ENCODE measurements at places on chromosomes 3 and 15.

DNA sequence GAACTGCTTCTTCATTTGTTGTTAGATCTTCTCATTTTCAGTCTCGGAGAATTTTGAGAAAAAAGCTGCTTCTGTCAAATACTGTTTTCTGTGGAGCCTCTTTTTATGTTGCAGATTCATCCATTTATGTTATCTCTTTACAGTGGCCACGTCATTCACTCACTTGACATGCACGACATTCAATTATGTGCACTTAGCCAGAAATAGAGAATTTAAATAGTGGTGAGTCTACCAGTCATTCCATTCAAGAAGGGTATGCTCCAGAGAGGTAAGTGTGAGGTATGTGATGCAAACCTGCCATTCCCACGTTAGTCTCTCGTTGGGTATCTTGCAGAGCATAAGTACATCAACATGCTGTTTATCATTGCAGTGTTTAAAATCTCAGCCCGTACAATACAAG is 9.8 kb downstream of the ARPP19 start:
- H3K4me3 ChIP-seq = no peak overlapping the region
- H3K4me1 ChIP-seq = peaks cover 65% of the 10 kb centered on the region
- peaks cover 19% of the 10 kb centered on the region for H3K36me3 ChIP-seq
- peak overlapping the region; percentile 79 for H3K27ac ChIP-seq

GRCh38 chr3:134394380-134394779 is 20.1 kb upstream of the AMOTL2 start:
- H3K27ac ChIP-seq = no peak overlapping the region
- peak; percentile 27 for DNase-seq
- H3K27me3 ChIP-seq = no peaks in the 10 kb centered on the region
- H3K36me3 ChIP-seq = no peaks in the 10 kb centered on the region
- H3K4me1 ChIP-seq = no peaks in the 10 kb centered on the region

DNA sequence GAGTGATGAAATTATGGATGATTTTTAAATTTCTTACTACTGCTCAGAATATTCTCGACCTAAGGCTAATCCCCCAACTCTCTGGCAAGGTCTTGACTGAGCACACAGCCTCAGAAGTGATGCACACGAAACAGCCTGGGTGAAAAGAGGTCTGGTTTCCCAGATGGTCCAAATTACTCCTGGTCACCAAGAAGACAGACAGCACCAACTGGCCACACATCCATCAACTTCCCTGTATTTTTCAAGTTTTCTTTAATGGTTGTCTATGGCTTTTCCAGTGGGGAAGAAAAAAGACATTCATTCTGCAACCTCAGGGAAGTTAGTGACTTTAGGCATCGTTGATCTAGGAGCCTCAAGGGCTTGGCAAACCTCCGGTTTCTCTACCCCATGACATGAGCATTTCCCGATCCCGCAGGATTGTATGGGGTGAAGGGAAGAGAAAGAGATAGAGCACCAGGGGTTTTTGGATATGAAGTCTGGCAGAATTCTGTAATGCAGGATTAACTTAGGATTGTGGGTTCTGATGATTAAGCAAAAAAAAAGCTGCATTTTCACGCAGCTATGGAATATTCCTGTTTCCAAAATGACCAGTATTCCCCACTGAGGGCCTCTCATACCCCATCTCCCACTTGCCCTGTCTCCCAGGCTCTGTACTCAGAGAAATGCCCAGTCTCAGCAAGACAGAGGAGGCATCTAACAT is 62.2 kb downstream of the UMPS start:
- H3K27me3 ChIP-seq = peaks cover 1% of the 10 kb centered on the region
- H3K27ac ChIP-seq = peak overlapping the region; percentile 46
- H3K36me3 ChIP-seq = peaks cover 6% of the 10 kb centered on the region
- peaks cover 16% of the 10 kb centered on the region for H3K4me1 ChIP-seq

GRCh38 chr3:37938011-37938410 is 52.6 kb upstream of the VILL start:
- H3K27me3 ChIP-seq = no peaks in the 10 kb centered on the region
- H3K4me1 ChIP-seq = peaks cover 13% of the 10 kb centered on the region
- no peak overlapping the region for H3K4me3 ChIP-seq
- no peak overlapping the region for H3K27ac ChIP-seq
- H3K36me3 ChIP-seq = no peaks in the 10 kb centered on the region
- DNase-seq = no peak

- no peaks in the 10 kb centered on the region for H3K27me3 ChIP-seq
- H3K4me3 ChIP-seq = no peak overlapping the region
- peaks cover 19% of the 10 kb centered on the region for H3K4me1 ChIP-seq
These were observed 10.7 kb upstream of the MAPK6 start for GRCh38 chr15:52008359-52008697.

GRCh38 chr3:71400986-71401451 is 182.5 kb downstream of the FOXP1 start:
- no peak overlapping the region for H3K27ac ChIP-seq
- peaks cover 6% of the 10 kb centered on the region for H3K4me1 ChIP-seq
- DNase-seq = no peak
- no peaks in the 10 kb centered on the region for H3K36me3 ChIP-seq

- H3K27me3 ChIP-seq = no peaks in the 10 kb centered on the region
- DNase-seq = no peak
- H3K4me3 ChIP-seq = no peak overlapping the region
- H3K36me3 ChIP-seq = no peaks in the 10 kb centered on the region
- H3K27ac ChIP-seq = no peak overlapping the region
These were observed 578.1 kb upstream of the NECTIN3 start for GRCh38 chr3:110493438-110494092.

GRCh38 chr3:46617941-46618340 is 5.6 kb downstream of the FAM240A start:
- DNase-seq = no peak
- H3K36me3 ChIP-seq = no peaks in the 10 kb centered on the region
- no peak overlapping the region for H3K4me3 ChIP-seq
- no peak overlapping the region for H3K27ac ChIP-seq

DNA sequence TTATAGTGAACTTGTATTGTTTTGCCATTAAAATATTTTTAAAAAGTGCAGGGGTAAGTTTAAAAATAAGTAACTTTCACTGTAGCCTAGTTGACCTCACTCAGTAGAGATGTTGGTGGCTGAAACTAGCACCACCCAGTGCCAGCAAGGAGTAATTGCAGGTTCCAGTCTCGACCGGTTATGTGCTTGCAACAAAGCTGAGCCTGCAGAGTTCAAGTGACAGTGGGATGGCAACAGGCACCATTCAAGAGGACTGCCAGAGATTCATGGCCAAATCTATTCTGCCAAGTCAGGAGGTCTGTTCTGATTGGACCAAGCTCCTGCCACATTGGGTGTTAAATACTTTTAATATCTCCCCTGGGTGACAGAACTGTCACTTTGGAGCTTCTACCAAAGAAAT is 2.7 kb downstream of the ADAMTS7 start:
- H3K4me1 ChIP-seq = peaks cover 6% of the 10 kb centered on the region
- H3K4me3 ChIP-seq = no peak overlapping the region
- peaks cover 20% of the 10 kb centered on the region for H3K27me3 ChIP-seq
- H3K27ac ChIP-seq = no peak overlapping the region
- no peaks in the 10 kb centered on the region for H3K36me3 ChIP-seq
- no peak for DNase-seq

Measured in psoas muscle (tissue), 8 donors.